Stimulated activated CD4-positive, alpha-beta T cell treated with anti-CD3 and anti-CD28 coated beads, Interleukin-1b, Interleukin-23, amount 100 ng/mL, for 48 hours (primary cell): ENCODE measurements at places on chromosomes 2 and 18.

GRCh38 chr2:202178346-202178958 is 59.9 kb downstream of the SUMO1 start:
- peak; percentile 42 for DNase-seq

DNA sequence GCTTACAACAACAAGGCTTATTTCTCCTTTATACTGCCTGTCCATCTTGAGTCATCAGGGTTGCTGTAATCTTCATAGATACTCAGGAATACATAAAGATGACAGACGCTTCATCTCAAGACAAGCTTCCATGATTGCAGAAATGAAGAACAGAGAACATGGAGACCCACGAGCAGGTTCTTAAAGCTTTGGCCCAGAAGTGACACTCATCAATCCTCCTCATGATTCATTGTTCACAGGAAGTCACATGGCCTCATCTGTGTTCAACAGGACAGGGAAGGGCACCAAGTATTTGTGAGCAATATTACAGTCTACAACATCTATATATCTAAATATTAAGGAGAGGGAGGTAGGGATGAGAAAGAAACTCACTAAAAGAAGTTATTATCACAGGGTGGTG is 36.5 kb upstream of the PGAP1 start:
- no peak for DNase-seq

GRCh38 chr2:239666855-239667376 is 266.1 kb upstream of the HDAC4 start:
- DNase-seq, result no peak

DNA sequence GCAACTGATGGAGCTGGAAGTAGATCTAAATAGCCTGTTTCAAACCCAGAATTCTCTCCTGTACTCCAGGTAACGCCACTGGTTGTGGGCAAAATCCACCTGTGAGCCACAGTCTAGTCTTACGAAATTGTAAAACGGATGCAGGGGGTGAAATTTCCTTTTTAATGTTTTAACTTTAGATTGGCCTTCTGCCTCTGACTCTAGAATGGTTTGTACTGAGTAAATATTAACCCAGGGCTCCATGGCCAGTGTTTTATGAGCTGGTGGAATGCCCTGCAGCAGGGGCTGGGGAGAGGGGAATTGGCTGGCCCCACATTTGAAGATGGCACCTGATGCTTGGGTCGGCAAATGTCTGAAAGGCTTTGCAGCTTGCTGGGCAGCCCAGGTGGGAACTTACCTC is 156.6 kb downstream of the MYCN start:
- DNase-seq, result no peak

GRCh38 chr18:7072593-7072992 is 45.0 kb downstream of the LAMA1 start:
- DNase-seq, result no peak

- DNase-seq, result no peak
Measured at GRCh38 chr2:139544186-139544851, 764.1 kb upstream of the NXPH2 start.

GRCh38 chr2:237674731-237675276 is 47.4 kb downstream of the LRRFIP1 start:
- peak; percentile 74 for DNase-seq

DNA sequence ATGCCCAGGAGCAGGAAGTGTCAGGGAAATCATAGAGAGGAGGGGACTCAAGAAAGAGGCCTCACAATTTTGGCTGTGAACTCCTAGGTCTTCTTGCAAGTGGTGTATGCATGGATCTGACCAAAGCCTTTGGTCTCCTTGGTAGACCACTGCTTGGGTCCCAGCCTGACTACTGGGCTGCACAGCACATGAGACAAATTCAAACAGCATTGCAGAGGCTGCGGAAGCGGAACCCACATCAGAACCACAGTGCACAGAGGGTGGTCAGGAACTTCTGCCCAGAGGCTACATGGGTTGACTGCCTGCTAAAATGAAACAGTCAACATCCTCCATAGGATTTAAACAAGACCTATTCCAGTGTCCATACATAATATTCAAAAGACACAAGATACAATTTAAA is 39.4 kb downstream of the CLIP4 start:
- DNase-seq, result no peak

GRCh38 chr18:31197676-31198075 is 35.0 kb upstream of the DSC1 start:
- DNase-seq, result no peak

DNA sequence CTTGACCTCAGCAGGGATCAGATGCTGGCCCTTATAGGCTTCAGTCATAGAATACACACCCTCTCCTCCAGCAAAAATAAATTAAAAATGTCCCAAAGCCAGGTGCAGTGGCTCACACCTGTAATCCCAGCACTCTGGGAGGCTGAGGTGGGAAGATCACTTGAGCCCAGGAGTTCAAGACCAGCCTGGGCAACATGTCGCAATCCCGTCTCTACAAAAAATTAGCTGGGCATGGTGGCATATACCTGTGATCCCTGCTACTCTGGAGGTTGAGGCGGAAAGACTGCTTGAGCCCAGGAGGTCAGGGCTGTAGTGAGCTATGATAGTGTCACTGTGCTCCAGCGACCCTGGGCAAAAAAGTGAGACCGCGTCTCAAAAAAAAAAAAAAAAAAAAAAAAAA is 4.8 kb downstream of the ITPRIPL1 start:
- no peak for DNase-seq

DNA sequence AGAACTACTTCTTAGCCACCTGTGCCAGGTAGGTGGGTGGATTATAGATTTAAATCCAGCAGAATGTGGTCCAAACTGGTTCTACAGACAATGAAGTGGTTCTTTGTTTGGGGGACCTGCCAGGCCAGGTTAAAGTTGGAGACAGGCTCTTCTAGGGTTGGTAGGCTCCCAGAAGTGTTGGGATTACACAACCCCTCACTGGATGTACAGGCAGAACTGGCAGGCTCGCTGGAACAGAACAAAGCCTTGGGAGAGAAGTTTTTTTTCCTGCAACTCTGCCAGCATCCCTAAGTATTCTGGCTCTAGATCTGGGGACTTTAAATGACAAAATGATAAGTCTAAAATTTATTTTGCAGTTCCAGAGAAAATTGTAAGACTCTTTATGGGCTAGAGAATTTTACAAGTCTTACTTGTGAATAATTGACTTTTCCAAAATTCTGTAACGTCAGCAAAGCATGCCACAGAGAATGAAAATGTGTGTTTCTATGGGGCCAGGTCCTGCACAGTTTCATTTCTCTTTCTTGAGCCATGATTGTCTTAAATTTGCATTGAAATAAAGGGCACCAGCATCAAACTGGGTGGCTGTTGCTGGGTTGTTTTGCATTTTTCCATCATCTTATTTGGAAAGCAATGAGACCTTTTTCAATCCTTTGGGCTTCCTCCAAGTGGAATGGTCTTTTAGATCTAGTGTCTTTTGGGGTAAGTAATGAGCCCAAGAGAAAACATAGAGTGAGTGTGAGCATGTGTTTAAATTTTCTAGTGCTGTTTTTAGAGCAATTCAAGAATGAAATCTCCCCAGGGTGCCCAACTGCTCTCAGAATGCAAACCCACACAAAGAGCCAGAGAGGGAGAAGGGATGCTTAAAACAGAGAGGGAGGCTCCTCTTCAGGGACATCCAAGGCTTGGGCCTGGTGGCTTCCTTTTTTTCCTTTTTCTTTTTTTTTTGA is 32.4 kb upstream of the ATL2 start:
- no peak for DNase-seq

- no peak for DNase-seq
Measured at GRCh38 chr18:35808796-35809195, 163.7 kb upstream of the RMP24 start.

GRCh38 chr2:226487573-226487972 is 312.0 kb downstream of the IRS1 start:
- no peak for DNase-seq

- no peak for DNase-seq
Measured at GRCh38 chr2:127615511-127616166, 30.3 kb upstream of the GPR17 start.

DNA sequence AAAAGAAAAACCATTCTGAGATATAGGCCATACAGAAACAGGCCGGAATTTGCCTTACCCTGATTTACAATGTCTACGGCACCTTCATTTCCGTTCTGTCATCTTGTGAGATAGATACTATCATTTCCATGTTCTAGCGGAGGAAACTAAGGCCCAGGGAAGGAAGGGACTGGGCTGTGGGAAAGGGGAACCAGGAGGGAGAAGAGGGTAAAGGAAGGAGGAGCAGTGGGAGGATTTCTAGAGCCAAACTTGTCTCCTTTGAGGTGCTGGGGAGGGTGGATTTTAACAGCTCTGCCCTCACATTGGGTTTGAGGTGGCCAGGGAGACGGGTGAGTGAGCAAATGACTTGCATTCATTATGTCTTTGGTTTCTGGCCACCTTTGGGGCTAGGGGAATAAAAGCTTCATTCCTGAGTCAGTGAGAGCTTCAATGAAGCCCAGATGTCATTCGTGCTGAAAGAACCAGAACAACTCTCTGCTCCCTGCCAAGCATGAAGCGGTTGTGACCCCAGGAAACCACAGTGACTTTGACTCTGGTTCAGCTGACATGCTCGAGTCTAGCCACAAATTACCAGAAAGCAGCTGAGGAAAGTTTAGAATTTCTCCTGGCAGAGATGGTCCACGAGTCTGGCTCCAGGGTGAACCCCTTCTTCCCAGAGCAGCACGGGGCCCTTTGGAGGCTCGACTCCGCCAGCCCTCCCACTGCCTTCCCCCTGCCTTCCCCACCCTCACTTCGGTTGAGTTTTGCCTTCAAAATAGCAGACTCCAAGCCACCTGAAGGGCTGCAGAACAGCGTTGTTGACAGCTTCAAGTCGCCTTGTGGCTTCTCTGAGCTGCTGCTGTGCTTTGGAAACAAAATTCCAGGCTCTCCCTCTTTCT is 3.8 kb downstream of the ACTG2 start:
- peak; percentile 59 for DNase-seq

GRCh38 chr2:177275040-177275742 is 10.7 kb upstream of the NFE2L2 start:
- DNase-seq, result no peak

- no peak for DNase-seq
Measured at GRCh38 chr2:112459372-112459771, 22.6 kb upstream of the TTL start.

DNA sequence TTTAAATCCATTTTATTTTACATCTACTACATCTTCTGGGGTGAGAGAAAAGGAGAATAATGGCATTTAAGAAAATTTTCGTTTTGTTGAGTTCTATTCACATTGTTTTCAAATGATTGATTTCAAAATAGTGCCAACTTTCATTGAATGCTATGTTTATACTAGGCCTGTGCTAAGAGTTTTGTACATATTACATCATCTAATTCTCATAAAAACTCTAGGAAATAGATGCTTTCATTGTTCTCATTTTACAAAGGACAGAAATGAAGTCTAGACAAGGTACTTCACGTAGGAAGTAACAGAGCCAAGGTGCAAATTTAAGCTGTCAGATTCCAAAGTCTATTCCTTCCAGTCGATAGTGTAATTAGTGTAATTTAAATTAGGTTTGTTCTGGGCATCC is 402.8 kb upstream of the UBE2E3 start:
- no peak for DNase-seq

DNA sequence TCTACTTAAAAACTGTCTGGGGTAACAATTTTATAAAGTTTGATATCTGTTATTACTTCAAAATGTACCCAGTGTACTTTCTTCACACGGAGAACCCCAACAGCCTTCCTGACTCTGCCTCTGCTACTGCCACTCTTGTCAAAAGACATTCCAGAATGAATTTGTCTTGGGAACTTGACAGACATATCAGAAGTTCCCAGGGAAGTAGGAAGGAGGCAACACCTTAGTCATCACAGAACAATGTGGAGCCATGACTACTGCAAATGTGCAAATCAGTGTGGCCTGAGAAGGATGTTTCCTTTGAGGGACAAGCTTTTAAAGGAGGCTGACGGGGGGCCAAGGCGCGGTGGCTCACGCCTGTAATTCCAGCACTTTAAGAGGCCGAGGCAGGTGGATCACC is 133.8 kb upstream of the RNF152 start:
- DNase-seq, result no peak

DNA sequence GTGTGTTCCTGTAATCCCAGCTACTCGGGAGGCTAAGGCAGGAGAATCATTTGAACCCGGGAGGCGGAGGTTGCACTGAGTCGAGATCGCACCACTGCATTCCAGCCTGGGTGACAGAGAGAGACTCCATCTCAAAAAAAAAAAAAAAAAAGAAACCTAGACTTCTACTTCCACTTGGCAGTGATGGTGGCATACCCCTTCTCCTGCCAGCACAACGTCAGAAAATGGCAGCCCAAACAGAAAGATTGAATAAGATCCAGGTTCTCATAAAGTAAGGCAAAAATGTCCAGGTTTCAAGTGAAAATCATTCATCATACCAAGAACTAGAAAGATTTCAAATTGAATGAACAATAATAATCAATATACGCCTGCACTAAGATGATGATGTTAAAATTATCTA is 15.4 kb upstream of the ESPNL start:
- DNase-seq, result no peak

- no peak for DNase-seq
Measured at GRCh38 chr2:40240070-40240469, 211.8 kb downstream of the SLC8A1 start.

- no peak for DNase-seq
Measured at GRCh38 chr2:138452324-138452723, 49.2 kb upstream of the SPOPL start.

DNA sequence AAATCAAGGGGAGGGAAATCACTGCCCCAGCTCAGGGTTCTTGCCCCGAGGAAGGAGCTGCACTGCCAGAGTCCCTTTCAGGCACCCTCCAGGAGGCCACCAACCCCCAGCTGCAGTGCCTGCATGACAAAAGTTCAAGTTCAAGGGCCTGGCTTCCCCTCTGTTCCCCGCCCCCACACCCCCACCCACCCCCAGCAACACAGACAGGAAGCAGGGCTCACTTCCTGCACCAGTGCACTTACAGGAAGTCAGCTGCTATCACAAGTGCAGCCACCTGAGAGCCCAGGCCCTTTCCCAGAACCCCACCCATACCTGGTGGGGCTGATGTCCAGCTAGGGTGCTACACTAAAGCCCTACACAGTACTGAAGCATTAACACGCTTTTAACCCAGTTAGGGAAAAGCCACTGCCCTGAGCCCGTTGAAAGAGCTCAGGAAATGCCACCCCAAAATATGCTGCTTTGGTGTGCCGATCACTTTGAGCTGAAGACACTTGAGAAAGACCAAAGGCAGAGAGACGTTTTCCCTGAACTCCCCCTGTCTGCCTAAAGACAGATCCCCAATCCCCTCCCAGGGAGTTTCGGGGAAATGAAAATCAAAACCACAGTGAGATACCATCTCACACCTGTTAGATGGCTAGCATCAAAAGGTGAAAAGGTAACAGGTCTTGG is 109.9 kb upstream of the CAB39 start:
- peak; percentile 56 for DNase-seq

DNA sequence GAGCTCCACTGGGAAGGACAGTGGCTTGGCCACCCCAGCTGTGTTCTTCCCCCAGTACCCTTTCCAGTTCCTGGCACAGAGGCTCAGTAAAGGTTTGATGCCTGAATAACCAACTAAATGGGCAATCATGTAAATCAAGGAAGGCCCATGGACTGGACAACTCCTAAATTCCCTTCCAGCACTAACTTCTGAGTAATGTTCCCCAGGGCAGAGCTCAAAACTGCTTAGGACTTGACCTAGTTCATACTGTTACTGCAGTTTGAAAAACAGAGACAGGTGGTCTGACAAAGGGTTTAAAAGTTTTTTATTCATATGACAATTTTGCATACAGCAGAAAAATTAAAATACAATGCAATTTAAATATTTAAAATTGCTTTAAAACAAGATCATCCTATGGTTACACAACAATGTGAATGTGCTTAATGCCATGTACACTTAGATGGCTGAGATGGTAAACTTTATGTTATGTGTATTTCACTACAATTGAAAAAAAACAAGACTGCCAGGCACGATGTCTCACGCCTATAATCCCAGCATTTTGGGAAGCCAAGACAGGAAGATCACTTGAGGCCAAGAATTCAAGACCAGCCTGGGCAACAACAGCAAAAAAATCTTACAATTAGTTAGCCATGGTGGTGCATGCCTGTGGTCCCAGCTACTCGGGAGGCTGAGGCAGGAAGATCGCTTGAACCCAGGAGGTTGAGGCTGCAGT is 26.2 kb downstream of the PCBP1 start:
- DNase-seq, result no peak
